Putamen (tissue), 1 donor: ENCODE measurements at places on chromosomes 4 and X.
A peak's percentile ranks its signal among the peaks of the same experiment; 100 is the strongest.

- no peak for DNase-seq
These were observed 6.2 kb downstream of the AADAT start for GRCh38 chr4:170083541-170083940.

- DNase-seq = no peak
These were observed 616 bp downstream of the MAML3 start for GRCh38 chr4:140153419-140153717.

DNA sequence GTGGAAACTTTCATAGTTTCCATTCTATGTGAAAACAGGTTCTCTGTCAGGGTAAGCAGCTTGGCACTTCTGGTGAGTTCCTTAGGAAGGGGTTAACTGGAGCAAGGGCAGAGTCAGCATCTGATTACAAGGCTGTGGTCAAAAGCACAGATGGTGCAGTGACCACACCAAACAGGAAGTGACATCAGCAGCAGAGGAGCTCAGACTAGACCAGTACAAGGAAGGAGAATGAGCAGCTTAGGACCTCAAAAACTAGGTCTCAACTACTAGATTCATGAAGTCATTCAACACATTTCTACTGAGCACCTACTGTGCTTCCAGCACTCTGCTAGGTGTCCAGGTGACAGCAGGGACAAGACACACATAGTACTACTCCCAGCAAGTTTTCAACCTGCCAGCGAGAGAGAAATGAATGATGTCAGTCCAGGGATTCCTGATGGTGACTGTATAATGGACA, 130.2 kb downstream of the AMELX start:
- no peak for DNase-seq

GRCh38 chr4:163693776-163694175, 199.3 kb downstream of the TMA16 start:
- no peak for DNase-seq

DNA sequence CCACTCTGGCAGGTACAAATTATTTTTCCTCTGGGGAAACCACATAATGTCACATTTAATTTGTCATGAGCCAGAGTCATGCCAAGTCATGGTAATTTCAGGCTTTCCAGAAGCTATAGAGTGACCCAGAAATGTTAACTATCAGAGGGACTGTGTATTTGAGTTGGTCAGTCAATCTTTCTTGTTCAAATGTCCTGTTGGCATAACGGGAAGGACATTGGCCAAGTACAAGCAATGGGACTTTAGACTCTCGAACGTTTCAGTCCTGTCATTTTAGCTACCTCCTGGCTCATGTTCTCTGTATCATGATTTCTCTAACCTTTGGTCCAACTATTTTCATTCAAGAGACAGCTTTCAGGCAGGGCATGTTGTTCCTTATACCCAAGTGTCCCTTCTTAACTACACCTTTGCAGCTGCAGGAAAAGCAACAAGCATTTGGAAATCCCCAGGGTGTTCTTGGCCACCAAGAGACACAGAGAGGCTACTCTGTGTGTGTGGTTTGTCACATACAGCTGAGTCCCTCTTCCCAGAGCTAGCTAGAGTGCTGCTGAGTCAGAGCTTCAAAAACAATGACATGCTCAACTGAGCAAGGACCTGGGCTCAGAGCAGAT, 142.6 kb downstream of the EGF start:
- DNase-seq = no peak

- no peak for DNase-seq
These were observed 1135.7 kb upstream of the AGA start for GRCh38 chr4:178577933-178578332.

- no peak for DNase-seq
These were observed 625.3 kb upstream of the PCDH7 start for GRCh38 chr4:30094887-30095286.

- DNase-seq = no peak
These were observed 132.4 kb upstream of the USP9X start for GRCh38 chrX:40952855-40953254.

DNA sequence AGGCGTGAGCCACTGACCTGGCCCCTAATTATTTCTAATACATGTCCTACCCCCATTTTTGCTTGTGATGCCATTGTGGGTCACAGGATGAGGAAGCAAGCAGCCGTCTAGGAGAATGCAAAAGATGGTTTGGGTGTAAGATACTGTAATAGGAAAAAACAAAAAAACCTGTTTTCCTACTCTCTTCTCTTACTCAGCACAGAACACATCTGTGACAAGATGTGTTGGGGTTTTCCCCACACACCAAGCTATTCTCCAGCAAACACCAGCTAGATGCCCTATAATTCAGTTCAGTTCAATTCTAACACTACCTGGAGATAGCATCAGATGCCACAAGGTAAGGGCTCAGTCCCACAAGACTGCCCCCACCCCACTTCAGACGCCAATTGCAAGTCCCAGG, 15.3 kb upstream of the HPRT1 start:
- DNase-seq = no peak

DNA sequence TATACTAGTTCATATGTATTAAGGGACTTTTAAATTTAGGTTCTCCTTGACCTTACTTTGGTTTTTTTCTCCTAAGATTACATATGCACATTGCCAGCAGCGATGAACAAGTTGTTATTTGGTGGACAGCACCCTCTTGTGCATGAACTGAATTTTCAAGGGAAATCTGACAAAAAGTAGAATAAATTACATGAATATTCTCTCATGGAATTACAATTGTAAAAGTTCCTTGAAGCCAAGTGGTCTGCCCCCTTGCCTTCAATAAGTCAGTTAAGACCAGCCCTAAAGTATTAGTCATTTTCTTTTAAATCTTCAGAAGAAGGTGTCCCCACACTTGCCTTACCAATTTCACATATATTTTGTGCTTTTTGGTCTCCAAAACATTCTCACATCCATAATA, 30.7 kb upstream of the SMARCA5 start:
- DNase-seq = peak; percentile 66

DNA sequence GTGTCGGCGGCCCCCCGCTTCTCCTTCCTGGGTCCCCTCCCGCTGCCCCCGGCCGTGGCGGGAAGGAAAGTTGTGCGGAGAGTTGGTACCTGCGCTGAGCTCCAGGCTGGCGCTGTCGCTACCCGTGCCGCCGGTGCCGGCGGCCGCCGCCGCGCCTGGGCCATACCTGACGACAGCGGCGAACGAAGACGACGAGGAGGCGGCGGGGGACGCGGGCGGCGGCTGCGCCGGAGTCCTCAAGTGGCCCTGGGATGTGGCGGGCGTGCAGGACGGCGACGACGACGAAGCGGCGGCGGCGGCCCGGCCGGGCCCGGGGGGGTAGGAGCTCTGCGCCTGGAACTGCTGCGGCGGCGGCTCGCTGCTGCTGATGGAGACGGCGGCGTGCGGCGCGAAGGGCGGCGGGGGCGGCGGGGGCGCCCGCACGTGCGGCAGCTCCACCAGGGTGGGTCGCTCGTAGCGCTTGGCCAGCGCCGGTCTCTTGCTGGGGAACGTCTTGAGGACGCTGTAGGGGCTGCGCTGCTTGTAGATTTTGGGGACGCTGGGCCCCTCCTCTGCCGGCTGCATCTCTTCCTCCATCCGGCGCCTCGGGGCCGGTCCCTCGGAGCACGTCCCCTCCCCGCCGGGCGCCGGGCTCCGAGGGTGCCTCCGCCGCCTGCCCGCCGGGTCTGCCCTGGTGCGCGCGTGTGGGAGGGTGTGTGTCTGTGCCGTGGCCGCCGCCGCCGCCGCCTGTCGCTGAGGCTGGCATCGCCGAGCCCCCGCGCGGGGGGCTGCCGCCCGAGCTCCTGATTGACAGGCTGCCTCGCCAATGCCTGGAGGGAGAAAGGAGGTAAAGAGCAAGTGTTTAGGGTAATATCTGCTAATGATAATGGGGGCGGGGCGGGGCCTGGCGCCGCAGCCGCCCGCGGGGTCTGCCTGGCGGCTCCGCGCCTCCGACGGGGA, 618 bp downstream of the BEND4 start:
- no peak for DNase-seq

DNA sequence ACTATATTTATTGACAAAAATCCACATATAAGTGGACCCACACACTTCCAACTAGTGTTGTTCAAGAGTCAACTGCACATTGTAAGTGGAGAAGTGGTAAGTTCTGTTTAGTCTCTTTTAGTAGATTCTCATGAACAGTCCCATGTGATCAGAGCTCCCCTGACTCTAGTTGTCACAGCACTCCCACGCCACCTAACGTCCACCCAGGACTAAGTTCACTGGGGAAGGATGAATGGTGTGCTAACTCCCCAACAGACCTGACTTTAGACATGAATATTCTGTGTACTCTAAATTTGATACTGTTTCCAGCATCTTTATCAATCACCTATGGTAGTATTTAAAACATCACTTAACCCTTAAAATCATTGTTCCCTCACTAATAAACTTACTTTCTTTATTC, 59.8 kb downstream of the PACRGL start:
- no peak for DNase-seq

- peak; percentile 33 for DNase-seq
These were observed 170.7 kb upstream of the ZCCHC13 start for GRCh38 chrX:74133156-74133796.

DNA sequence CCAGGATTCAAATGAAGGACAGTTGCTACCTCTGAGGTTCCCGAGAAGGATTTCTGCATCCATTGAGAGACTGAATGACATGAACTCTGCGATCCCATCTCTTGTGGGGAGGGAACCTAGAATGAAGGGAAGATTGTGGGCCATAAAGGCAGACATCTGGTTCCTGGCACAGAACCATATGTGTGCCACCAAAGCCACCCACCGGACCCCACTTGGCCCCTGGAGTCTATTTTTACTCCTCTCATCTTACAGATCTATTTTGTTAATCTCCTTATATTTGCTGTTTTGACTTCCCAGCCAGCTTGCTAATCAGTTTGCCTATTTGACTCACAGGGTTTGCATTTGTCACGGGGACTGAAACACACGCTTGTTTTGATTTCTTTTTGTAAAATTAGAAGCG, 7.3 kb downstream of the SOD3 start:
- no peak for DNase-seq

- DNase-seq = no peak
These were observed 587.3 kb downstream of the TMA16 start for GRCh38 chr4:164081801-164082200.

- no peak for DNase-seq
These were observed 279.6 kb upstream of the CLNK start for GRCh38 chr4:10963958-10964703.

- DNase-seq = no peak
These were observed 16.4 kb upstream of the OTUD4 start for GRCh38 chr4:145196747-145197146.

GRCh38 chr4:25088093-25088952, 57.6 kb upstream of the LGI2 start:
- DNase-seq = peak; percentile 62

- no peak for DNase-seq
These were observed 4.8 kb upstream of the DAPP1 start for GRCh38 chr4:99811850-99812249.

GRCh38 chr4:185165605-185166063, 22.6 kb downstream of the SLC25A4 start:
- DNase-seq = no peak

- DNase-seq = no peak
These were observed 4.1 kb downstream of the MSANTD1 start for GRCh38 chr4:3252831-3253641.

GRCh38 chr4:91622925-91623602, 680.7 kb upstream of the GRID2 start:
- DNase-seq = no peak

- no peak for DNase-seq
These were observed 98.9 kb upstream of the NPFFR2 start for GRCh38 chr4:71932941-71933340.

DNA sequence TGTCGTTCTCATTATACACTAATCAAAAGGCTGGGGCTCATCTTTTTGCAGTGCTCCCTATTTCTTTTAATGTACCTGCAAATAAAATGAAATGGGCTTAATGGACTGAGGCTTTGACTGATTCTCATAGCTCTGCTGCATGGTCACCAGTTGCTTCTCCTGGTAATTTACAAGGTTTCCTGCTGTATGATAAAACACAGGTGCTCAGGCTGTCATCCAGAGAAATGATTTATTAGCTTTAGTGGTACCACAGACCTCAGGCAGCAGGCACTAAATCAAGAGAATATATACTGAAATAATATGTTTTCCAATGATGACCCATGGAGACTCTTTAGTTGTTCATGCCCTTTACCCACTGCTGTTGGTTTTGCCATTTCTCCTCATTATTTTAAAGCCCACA, 137.7 kb downstream of the C4orf33 start:
- no peak for DNase-seq

- no peak for DNase-seq
These were observed 716 bp downstream of the FHIP1A start for GRCh38 chr4:151409470-151410313.

DNA sequence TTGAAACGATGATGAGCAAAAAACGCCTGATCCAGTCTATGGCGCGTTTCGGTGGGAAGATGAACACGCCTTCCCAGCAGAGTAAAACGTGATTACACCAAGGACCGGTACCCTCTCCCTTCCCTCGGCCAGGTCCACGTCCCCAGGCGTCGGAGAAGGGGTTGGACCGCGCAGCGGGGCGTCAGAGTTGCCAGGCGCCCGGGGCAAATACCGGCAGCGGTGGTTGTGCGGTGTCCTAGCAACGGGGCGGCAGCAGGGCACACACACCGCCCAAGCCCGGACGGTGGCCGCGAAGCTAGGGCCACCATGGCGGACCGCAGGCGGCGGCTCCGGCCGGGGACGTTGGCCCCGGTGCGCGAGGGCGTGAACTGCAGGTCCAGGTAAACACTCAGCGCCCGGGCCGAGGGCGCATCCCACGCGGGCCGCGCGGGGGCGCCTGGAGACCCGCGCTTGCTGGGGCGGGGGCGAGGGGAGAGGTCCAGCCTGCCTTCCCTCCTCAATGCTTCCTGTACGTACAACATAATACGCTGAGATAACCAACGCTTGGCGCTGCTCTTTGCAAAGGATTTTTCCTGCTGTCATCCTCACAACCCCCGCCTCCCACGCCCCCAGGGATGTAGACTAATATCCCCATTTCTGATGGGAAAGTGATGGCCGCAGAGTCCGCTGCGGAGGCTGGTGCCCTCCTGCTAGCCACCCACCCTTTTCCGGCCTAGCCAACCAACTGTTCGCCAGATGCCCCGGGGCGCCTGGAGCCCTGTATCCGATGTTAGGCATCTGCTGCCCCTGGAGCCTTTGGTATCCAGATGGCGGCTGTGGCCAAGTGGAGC, at the start of gene FAM47E:
Gene FAM47E (plus strand): TSS at position 281 of the 830 bp plus-strand sequence. CDS start 26 bp downstream, at position 307.
- peak; percentile 35 for DNase-seq

DNA sequence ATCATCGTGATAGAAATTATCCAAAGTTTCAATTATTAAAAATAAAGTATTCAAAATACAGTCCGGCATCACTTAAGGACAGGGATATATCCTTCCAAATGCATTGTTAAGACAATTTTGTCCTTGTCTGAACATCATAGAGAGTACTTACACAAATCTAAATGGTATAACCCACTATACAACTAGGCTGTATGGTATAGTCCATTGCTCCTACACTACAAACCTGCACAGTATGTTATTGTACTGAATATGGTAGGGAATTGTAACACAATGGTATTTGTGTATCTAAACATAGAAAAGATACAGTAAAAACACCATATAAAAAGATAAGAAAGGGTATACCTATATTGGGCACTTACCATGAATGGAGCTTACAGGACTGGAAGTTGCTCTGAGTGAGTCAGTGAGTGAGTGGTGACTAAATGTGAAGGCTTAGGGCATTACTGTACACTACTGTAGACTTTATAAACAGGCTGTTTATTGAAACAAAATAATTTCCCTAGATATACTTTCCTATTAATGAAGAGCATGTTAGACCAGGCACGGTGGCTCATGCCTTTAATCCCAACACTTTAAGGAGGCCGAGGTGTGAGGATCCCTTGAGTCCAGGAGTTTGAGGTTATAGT, 44.8 kb upstream of the PTPN13 start:
- no peak for DNase-seq
